ENCODE measurements at places on chromosomes 13 and 19. TPM values are rescaled to one million over a fixed set of nuclear protein-coding genes. Genes with fewer than 3 reads are reported as not detected.

DNA sequence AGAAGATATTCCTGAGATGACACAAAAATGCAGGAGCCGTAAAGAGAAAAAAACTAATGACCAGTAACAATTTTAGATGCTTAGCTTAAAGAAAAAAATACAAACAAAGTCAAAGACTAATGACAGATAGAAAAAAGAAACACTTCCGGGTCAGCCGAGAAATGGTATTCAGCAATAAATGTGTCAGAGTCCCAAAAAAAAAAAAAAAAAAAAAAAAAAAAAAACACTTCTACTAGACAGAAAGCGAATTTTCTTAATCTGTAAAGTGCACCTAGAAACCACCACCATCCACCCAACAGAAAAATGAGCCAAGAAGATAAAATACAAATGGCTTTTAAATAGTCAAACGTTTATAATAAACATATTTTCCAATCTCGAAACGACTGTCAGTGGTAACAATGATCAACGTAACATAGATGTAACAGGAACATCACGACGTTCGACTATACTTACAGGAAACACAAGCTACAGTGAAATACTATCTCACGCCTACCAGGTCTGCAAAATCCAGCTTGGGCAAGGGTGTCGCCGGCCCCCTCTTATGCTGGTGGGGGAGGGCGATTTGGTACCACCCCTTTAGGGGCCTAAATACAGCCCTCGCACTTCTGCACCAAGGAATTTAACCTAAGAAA lies 10.6 kb downstream of the ABHD17A start:
- no peak for DNase-seq
- peak overlapping the region; percentile 96 for H3K4me3 ChIP-seq
- H3K4me1 ChIP-seq: peaks cover 16% of the 10 kb centered on the region
- no peak overlapping the region for H3K27ac ChIP-seq
- H3K27me3 ChIP-seq: no peaks in the 10 kb centered on the region

ETV2 gene
- total RNA-seq: 1.2 TPM

CYP2F1 gene
- total RNA-seq: not detected

MICU2 gene
- 39.1 TPM for total RNA-seq

- no peaks in the 10 kb centered on the region for H3K36me3 ChIP-seq
- peaks cover 33% of the 10 kb centered on the region for H3K27me3 ChIP-seq
- H3K4me3 ChIP-seq: peak overlapping the region; percentile 75
- DNase-seq: peak; percentile 98
These were observed 8.6 kb downstream of the LTBP4 start for GRCh38 chr19:40609561-40610395.

PNMA8B gene
- 3.0 TPM for total RNA-seq

GRCh38 chr19:49085020-49085867 lies at the start of gene SNRNP70:
Gene SNRNP70 (plus strand): TSS chr19:49085451. CDS start chr19:49086415, 964 bp downstream.
- H3K4me3 ChIP-seq: peak within 1 kb of the TSS; percentile 97
- H3K36me3 ChIP-seq: peaks cover 34% of the 10 kb centered on the region
- no peaks in the 10 kb centered on the region for H3K4me1 ChIP-seq

DNA sequence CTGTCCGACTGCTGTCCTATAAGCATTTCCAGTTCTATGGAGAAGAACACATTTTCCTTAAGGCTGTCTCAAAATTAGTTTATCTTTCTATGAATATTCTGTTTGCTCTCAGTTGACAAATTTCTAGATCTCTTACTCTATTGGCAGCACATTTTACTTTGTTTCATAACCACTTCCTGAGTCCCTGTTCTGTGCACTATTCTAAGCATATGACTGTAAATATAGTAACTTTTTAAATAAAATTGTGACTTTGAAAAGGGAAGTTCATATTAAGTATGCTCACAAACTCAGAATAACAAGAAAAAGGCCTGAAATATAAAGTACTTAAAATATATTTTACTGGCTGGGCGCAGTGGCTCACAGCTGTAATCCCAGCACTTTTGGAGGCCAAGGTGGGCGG lies 56.5 kb upstream of the HTR2A start:
- no peaks in the 10 kb centered on the region for H3K27me3 ChIP-seq
- no peaks in the 10 kb centered on the region for H3K36me3 ChIP-seq
- DNase-seq: no peak
- H3K4me1 ChIP-seq: no peaks in the 10 kb centered on the region
- no peak overlapping the region for H3K4me3 ChIP-seq

DNA sequence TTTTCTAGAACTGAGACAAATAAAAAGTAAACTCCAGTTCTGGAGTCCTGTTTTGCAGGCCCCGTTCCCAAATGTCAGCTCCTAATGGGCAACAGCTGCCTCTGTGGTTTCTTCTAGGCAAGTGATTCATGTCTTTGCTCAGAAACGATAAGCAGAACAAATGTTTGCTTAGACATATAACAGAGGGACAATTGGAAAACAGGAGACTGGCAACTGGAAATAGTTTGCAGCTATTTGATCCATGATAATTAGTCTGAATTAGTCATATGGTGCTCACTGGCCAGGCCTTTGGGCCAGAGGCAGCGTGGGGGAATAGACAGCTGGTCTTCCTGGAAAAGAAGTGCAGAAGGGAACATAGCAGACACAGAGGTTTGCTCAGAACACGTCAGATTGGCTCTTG lies 29.2 kb upstream of the TSHZ3 start:
- no peak overlapping the region for H3K27ac ChIP-seq
- DNase-seq: no peak
- H3K36me3 ChIP-seq: no peaks in the 10 kb centered on the region
- H3K27me3 ChIP-seq: no peaks in the 10 kb centered on the region

GRCh38 chr13:74068471-74068870 lies 65.7 kb downstream of the KLF12 start:
- no peaks in the 10 kb centered on the region for H3K27me3 ChIP-seq
- H3K27ac ChIP-seq: no peak overlapping the region
- H3K4me1 ChIP-seq: no peaks in the 10 kb centered on the region
- no peak for DNase-seq
- no peaks in the 10 kb centered on the region for H3K36me3 ChIP-seq

GRCh38 chr19:6482343-6482686 lies 728 bp upstream of the DENND1C start:
- H3K36me3 ChIP-seq: no peaks in the 10 kb centered on the region
- no peaks in the 10 kb centered on the region for H3K27me3 ChIP-seq
- H3K4me1 ChIP-seq: no peaks in the 10 kb centered on the region

DNA sequence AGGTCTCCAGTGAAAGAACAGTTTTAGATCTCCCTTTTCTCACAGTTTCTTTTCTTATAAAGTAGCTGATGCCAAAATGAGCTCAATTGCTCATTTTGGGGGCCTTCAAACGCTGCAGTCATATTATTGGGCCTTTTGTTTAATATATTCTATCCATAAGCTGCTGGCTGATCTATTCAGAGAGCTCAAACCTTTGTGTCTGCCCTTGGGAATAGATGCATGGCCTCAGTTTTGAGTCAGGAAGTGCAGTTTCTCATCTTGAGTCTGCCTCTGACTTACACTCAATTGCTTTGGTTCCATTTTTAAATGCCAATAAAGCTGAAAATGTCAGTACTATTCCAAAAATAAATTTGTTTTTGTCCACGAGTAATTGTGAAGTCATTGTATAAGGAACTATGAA lies 468.9 kb downstream of the KLF12 start:
- no peak overlapping the region for H3K27ac ChIP-seq
- no peaks in the 10 kb centered on the region for H3K27me3 ChIP-seq
- H3K36me3 ChIP-seq: no peaks in the 10 kb centered on the region
- H3K4me3 ChIP-seq: no peak overlapping the region
- H3K4me1 ChIP-seq: no peaks in the 10 kb centered on the region
- no peak for DNase-seq

- H3K27me3 ChIP-seq: no peaks in the 10 kb centered on the region
- no peak overlapping the region for H3K27ac ChIP-seq
- peaks cover 2% of the 10 kb centered on the region for H3K4me1 ChIP-seq
- H3K36me3 ChIP-seq: no peaks in the 10 kb centered on the region
These were observed 1468.6 kb upstream of the SLC10A2 start for GRCh38 chr13:104534847-104535246.

DNA sequence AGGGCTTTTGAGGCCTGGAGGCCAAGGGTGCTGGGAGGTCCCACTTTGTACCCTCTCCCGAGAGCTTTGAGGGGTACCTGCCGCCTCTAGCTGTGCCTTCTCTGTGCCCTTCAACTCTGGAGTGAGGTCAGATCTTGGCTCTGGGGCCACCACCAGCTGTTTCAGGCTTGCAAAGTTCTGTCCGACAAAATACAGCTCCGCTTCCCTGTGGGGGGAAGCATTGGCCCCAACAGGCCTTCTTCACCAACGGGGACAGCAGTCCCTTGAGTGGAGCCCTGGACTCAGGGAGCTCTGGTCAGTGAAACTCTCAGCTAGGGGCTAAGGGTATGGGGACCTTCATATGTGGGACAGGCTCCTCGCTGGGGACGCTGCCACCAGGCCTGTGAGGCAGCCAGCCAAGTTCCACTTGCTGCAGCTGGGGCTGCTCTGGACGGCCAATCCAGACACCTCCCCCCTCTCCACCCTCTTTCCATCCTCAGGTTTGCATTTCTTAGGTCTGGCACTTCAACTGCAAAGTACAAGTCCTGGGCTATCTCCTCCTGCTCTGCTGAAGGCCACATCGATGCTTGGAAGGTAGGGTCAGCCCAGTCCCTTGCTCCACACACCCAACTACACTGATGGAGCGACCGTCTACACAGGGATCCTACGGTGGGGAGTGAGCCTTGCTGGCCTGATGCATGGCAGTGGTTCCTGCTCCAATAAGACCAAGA lies 46.8 kb downstream of the C13orf46 start:
- H3K36me3 ChIP-seq: no peaks in the 10 kb centered on the region
- no peak overlapping the region for H3K27ac ChIP-seq
- H3K4me3 ChIP-seq: no peak overlapping the region
- DNase-seq: peak; percentile 28
- H3K27me3 ChIP-seq: no peaks in the 10 kb centered on the region

FGF22 gene
- total RNA-seq: 0.77 TPM

RPL18 gene
- total RNA-seq: 1,743 TPM

DNA sequence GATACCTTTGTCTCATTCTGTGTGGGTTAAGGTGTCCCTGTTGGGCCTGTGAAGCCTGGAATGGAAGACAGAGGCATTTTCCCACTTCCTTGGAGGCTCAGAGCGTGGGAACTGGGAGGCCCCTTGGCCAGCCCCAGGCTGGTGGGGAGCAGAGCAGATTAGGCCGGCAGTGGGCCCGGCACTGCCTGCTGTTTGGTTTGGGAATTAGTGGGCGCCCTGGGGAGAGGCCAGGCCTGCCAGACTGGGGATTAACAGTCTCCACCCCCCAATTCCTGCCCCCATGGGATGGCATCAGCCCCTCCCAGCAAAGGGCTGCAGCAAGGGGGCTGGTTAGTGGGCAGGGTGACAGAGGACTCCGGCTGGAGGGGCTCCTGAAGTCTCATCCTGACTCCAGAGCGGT lies 3.1 kb upstream of the BEST2 start:
- H3K27me3 ChIP-seq: peaks cover 39% of the 10 kb centered on the region
- no peaks in the 10 kb centered on the region for H3K4me1 ChIP-seq
- no peak overlapping the region for H3K27ac ChIP-seq
- H3K4me3 ChIP-seq: peak overlapping the region; percentile 53
- peak; percentile 77 for DNase-seq

- no peaks in the 10 kb centered on the region for H3K36me3 ChIP-seq
- peaks cover 8% of the 10 kb centered on the region for H3K4me1 ChIP-seq
- no peak overlapping the region for H3K27ac ChIP-seq
- DNase-seq: no peak
- no peak overlapping the region for H3K4me3 ChIP-seq
These were observed 38.9 kb downstream of the DACH1 start for GRCh38 chr13:71828117-71828516.

GRCh38 chr19:15173746-15174404 lies 26.9 kb downstream of the NOTCH3 start:
- no peak overlapping the region for H3K27ac ChIP-seq
- no peak overlapping the region for H3K4me3 ChIP-seq
- H3K27me3 ChIP-seq: no peaks in the 10 kb centered on the region

CEACAM4 gene
- total RNA-seq: not detected

DNA sequence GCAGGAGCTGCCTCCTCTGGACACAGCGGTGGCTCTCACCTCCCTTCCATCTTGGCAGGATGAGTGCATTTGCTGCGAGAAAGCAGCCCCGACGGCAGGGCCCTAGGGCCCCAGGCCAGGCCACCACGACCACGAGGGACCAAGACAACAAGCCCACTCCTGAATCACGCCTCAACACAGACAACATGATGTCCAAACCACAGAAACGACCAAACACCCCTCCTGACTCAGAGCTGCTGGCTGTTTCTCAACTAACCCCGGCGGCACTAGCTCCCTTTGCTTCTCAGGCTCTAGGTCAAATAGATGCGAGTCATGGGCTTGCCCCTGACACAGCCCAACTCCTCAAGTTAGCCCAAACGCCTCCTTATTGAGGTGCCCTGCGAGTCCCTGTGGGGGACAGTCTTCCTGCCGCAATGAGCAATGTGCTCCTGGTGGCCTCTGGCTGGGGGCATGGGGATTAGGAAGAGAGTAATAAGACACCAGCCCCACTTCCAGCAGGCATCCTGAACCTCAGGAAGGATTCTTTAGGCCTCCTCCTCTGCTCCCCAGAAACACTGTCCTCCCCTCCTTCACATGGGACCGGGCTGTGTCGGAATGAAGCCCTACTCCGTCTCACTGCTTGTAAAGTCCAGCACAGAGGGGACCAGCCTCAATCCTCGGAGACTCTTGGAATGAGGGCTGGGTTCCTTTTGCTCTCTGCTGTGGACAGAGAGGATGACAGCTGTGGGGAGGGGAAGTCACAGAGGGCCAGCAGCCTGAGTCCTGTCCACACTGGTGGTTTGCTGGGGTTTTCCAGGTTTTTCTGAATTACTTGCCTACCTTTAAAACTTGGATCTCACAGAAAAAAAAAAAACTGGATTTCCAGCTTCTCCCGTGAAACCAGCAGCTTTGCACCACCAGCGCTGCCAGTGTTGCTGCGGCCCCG lies 6.9 kb upstream of the ATF5 start:
- H3K36me3 ChIP-seq: peaks cover 75% of the 10 kb centered on the region
- DNase-seq: peak; percentile 44
- H3K27me3 ChIP-seq: no peaks in the 10 kb centered on the region

- H3K36me3 ChIP-seq: no peaks in the 10 kb centered on the region
- H3K27ac ChIP-seq: no peak overlapping the region
- no peaks in the 10 kb centered on the region for H3K27me3 ChIP-seq
These were observed 2.8 kb upstream of the ARL11 start for GRCh38 chr13:49625392-49626079.

SIGLEC5 gene
- not detected for total RNA-seq
